Left renal cortex interstitium (tissue), 4 donors: ENCODE measurements at places on chromosomes 6 and 20.

DNA sequence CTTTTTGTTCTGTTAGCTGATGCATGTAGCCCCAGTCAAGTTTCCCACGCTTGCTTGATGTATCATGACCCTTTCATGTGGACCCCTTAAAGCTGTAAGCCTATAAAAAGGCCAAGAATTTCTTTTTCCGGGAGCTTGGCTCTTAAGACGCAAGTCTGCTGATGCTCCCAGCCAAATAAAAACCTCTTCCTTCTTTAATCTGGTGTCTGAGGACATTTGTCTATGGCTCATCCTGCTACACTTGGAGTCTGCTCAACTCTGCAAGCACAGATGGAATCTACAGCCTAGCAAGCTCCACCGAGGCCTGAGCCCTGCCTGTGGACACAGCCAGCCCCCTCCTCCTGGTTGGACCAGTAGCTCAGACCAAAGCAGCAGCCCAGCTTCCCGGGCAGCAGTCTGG, 3.4 kb downstream of the CST2 start:
- no peak for DNase-seq

GRCh38 chr20:63072991-63073737, 66.4 kb upstream of the BHLHE23 start:
- DNase-seq = no peak

DNA sequence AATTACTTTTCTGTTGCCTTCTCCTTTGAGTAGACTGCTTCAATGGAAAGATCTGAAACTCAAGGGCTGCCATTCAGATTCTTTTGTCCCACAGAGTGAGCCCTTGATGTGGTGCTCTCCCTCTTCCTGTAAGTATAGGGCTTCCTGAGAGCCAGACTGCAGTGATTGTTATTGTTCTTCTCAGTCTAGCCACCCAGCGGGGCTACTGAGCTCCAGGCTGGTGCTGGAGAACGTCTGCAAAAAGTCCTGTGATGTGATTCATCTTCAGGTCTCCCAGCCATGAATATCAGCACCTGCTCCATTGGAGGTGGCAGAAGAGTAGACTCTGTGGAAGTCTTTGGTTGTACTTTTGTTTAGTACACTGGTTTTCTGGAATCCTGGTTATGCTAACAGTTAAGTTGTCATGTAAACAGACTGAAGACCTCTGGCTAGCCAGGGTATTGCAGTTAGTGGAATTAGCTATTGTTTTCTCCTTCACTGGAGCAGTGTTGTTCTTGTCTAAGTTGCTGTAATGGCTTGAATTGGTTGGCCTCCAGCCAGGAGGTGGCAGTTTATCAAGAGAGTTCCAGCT, 240.9 kb downstream of the COL12A1 start:
- no peak for DNase-seq

- DNase-seq = no peak
Observed at GRCh38 chr6:125154761-125155135, 1.2 kb downstream of the TPD52L1 start.

GRCh38 chr20:3927486-3928291, 38.5 kb downstream of the PANK2 start:
- no peak for DNase-seq

DNA sequence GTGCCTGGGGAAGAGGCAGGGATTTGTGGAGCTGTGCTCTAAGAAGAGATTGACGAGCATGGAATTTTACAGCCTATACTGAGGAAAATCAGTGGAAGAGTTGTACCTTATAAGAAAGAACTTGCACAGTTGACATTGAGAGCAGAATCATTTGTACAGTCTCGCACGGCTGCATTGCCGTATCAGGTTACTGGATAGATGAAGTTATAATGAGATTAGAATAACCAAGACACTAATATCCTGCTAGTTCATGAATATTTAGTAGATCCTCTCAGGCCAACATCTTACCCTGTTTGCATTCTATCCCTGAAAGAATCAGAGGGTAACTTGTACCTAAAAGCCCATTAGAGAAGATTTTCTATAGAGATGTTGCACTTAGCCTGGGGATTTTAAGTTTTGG, 447.1 kb downstream of the PREX1 start:
- no peak for DNase-seq

- no peak for DNase-seq
Observed at GRCh38 chr6:157108923-157109322, 214.4 kb downstream of the TMEM242 start.

DNA sequence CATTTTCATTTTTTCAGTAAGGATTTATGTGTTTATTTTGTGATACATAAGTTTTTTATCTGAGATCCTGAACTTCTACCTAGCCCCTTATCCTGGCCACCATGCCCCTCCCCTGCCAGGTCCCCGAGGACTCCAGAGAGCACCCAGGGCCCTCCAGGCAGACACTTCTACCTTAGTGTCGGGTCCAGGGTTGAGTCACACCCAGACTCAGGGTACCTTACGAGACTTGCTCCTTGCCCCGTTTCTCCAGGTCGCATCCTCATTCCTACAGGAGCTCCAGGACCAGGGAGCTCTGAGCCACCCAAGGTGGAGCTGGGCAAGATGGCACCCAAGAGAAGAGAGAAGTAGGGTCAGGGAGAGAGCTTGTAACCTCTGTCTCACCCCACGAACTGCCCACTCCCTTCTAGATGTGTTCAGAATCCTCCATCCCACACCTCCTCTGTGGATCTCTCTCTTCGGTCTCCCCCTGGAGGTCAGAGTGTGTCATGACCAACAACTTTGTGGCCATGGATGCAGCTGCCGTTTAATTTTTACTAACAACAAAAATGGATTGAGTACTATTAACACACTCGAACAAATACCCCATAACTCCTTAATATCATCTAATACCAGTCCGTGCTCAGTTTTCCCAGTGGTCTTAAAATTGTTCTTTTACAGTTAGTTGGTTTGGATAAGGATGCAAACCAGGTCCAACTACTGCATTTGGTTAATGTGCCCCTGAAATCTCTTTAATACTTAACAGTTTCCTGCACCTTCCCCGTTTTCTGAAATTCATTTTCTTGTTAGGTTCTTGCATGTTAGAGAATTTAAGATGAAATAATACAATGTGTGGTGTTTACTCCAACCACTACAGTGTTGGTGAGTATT, 130.6 kb upstream of the INSM1 start:
- no peak for DNase-seq

DNA sequence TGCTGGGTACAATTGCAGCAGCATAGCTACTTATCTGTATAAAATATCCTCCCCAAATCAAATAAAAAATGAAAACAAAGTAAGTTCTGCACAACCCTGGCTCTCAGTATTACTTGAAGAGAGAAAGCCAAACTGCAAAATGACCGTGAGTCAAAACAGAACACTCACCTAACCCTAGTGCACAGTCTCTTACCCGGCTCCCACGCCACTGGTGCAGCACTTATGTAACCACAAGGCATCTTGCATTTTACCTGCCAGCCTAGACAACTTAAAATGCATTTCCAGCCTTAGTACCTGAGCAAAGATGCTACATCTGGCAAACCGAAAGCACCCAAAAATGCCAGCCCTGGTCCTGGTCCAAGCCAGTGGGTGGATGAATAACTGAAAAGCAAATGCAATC, 12.4 kb upstream of the SIRPB1 start:
- no peak for DNase-seq

DNA sequence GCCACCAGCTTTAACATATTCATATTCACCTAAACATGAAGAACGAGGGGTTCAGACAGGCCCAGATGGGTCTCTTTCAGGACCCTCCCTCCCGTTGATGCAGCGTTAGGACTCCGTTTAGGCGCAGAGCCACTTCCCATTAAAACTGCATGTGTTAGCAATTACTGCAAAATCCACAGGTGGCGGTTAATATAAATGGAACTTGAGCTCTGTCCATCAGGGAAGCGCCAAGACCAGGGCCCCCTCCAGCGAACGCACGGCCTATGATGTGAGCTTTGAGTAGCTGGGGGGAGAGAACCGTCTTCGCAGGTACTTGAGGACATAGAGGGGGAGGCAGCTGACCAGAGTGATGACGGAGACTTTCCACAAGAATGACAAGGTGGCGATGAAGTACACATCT, 58.4 kb upstream of the NFATC2 start:
- no peak for DNase-seq

DNA sequence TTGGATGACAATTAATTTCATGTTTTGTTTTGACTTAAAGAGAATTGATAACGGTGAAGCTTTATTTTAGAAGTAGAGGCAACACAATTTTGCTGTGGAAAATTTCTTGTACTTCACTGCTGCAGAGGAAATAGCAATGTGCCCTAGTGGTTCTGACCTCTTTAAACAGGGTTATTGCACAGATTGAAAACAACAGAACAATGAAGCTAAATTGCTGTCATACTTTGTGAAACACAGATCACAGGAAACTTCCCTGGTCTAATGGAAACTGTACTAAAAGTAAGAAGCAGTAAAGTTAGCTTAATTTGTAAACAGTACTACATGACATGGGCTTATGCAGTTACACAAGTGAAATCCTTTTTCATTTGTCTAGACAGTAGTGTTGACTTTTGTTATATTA, 31.3 kb downstream of the OR2A4 start:
- no peak for DNase-seq

- no peak for DNase-seq
Observed at GRCh38 chr20:9775176-9775575, 63.7 kb downstream of the PAK5 start.

- DNase-seq = no peak
Observed at GRCh38 chr6:128024046-128024445, 123.2 kb upstream of the THEMIS start.

GRCh38 chr6:68975064-68975463, 340.0 kb downstream of the ADGRB3 start:
- no peak for DNase-seq

DNA sequence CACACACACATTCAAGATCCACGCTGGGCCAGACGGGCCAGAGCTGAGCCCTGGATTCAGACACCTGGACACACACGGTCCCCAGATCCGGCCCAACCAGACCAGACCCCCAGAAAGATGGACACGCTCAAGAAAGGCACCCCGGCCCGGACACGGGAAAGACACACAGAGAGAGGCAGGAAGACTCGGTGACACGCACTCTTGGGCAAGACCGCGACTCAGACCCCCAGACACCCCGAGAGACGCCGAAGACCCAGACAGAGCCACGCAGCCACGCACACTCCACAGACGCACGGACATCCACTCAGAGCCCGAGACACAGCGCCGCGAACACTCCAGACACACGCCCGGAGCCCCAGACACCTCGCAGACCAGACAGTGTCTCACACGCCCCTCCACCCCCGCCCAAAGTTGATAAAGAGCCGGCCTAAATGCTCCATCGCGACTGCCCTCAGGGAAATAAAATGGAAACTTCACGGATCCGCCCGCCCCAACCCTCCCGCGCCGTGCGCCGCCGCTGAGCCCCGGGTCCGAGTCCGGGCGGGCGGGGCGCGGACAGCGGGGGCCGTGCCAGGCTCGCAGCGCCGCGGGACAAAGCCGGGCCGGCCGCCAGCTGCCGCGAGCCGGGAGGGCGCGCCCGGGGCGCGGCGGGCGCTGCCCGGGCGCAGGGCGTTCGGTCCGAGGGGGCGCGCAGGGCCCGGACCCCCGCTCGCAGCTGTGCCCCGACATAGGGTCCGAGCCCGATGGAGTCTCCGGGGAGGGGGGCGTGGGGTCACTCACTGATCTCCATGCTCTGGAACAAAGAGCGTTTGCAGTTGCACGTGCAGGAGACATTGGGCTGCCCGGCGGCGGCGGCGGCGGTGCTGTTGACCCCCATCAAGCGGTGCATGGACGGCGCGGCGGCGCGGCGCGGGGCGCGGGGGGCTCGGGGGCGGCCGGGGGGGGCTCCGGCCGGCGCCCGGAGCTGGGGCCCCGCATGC, 831 bp downstream of the PMEPA1 start:
- no peak for DNase-seq

GRCh38 chr6:6683969-6684833, 95.7 kb downstream of the LY86 start:
- DNase-seq = no peak

- DNase-seq = no peak
Observed at GRCh38 chr6:26473429-26473757, 15.6 kb downstream of the BTN2A1 start.

DNA sequence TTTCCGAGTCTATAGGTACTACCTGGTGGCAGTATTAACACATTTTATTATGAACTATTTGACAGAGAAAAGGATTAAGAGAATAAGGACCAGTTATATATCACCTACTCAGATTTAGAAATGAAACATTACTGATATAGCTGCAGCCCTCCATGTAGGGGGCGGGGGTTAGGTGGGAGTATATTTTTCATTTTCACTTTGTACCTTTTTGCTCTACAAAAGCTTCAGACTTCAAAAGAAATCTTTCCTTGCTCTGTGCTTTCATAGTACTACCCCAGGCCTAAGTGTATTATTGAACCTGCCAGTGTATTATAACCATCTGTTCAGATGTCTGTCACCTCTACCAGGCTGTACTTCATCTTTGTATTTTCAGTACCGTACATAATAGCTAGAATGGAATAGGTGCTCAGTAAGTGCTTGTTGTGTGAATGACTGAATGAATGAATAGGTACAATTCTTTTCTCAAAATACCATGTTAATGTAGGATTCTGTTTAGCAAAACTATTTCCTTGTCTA, 43.0 kb downstream of the CDKAL1 start:
- DNase-seq = no peak

DNA sequence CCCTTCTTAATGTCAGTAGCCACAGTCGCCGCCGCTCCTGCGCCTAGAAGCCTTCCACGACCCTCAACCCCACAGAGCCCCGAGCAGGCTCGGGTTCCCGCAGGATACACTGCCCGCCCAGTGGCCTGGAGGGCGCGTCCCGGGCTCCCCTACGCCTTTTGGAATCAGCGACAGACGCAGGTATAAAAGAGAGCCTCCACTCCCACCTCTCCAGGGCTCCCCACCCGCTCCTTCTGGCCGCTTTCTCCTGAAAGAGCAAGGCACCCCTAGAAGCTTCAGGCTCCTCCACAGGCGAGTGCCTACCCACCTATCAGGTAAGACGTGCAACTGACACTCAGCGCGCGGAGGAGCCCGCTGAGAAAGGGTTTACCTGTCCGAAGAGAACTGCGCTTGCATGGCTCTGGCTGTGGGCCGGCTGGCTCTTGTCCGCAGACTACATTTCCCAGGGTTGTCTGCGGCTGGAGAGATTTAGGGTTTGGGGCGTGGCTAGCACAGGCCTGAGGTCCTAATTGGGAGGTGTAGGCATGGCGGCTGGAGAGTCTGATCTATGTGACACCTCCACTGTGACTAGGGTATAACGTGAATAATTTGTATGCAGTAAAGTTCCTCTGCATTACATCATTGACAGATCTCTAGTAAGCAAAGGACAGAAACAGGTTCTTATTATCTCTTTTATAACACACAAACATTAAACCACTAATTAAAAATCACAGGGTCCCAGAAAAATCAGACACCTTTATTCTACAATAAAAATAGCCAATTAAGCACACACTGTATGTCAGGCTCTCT, 13.5 kb upstream of the ZNF391 start:
- no peak for DNase-seq

GRCh38 chr6:121651420-121651819, 216.0 kb downstream of the GJA1 start:
- no peak for DNase-seq

- DNase-seq = no peak
Observed at GRCh38 chr20:25237610-25238318, 10.1 kb upstream of the PYGB start.
